ENCODE measurements at places on chromosomes 5 and 9.

- DNase-seq = no peak
Measured at GRCh38 chr5:121915765-121916164, 46.0 kb upstream of the SRFBP1 start.

DNA sequence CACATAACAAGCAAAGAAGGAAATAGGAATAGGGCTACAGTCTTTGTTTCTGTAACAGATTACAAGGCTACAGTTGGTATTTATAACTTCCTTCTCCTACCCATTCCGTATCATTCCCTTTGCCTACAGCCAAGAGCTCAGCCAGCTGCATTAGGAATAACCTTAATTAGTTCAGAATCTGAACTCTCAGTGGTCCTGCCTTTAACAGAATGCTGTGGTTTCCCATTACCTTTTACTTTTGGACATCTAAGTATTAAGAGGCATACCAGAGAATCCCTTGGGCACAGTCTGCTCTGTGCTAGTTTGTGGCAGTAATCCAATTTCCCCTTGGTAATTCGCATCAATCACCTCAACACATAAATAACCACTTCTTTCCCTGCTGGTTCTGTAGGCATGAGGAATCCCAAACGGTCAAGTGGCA, 44.2 kb downstream of the PKD2L2 start:
- no peak for DNase-seq

GRCh38 chr5:137566118-137566541, 67.0 kb upstream of the SPOCK1 start:
- no peak for DNase-seq

DNA sequence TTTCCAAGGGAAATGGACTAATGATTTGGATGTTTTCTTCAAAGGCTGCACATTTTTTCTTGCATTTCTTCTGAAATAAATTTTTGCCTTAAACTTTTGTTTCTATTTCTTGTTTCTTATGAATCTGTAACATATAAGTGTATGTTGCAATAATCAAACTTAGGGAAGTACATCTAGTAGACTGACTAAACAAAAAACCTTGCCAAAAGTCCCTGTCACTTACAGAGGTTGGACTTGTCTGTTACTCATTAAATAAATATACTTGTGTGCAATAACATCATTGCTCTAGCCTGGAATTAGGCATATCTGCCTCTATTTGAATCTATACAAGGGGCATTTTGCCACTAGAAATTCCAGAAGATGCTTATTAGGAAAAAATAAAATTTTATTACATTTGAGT, 56.6 kb downstream of the C6 start:
- DNase-seq = no peak

DNA sequence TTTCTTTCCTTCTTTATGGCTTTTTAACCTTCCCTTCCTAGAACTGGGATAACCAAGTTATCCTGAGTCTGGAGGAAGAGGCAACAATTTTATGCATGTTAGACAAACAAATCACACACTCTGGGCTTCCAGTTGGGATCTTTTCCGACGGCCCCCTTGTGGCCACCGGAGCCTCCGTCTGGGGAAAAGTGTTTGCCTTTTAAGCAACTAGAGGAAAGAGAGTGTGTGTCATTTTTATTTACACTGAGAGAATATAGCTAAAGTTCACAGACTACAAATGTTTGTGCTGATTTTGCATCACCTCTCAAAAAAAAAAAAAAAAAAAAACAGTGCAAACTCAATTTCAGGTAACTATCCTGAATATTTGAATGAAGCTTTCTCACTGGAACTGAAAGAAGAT, 126.2 kb downstream of the SEMA6A start:
- DNase-seq = no peak

GRCh38 chr5:144191998-144192397, 21.3 kb downstream of the KCTD16 start:
- no peak for DNase-seq

DNA sequence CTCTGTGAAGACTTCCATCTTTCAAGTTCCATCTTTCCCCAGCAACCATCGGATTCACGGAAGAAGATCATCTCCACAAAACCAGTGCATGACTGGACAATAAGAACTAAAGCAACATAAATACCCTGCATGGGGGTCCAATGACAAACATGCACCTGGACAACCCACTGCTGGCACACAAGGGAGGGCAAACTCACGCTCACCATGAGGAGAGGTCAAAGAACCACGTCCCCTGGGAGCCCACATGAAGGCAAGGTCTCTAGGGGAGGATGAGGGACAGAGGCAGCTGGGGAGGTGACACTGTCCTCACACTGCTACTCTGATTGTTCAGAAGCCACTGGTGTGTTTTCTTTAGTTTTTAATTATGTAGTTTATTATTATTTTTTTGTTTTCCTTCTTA, 190.8 kb downstream of the MED10 start:
- no peak for DNase-seq

DNA sequence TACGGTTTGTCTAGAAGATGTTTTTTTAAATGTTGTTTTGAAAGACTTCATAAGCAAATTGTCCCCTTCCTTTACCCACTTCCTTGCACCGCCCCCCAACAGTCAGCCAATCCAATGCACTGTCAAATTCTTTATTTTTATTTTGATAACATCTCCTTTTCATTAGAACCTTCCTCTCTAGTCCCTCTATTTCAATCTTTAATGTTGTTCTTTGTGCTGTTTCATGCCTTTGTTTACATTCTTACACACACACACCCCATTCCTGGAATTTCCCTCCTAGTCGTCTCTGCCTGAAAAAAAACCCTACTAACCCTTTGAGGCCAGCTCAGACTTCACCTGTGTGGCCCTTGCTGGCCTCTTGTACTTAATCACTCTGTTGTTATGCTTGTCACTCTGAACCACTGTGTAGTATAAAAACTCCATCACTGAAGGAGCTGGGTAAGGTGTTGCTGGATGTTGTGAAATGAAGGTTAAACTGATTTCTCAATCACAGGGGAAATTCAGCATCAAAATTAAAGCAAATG, 133.4 kb downstream of the UGCG start:
- no peak for DNase-seq

GRCh38 chr9:112921549-112921948, 30.9 kb upstream of the SLC46A2 start:
- DNase-seq = no peak

DNA sequence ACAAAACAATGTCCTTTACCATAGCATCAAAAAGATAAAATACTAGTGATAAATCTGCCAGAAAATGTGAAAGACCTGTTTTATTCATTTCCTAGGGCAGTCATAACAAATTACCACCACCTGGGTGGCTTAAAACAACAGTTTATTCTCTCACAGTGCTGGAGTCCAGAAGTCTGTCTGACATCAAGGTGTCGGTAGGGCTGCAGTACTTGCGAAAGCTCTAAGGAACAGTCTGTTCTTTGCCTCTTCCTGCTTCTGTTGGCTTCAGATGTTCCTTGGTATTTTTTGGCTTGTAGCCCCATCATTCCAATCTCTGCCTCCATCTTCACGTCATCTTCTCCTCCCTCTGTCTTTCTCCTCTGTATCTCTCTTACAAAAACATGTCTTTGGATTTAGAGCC, 51.0 kb downstream of the PTPDC1 start:
- DNase-seq = no peak

- DNase-seq = no peak
Measured at GRCh38 chr5:1761453-1761755, 38.2 kb downstream of the MRPL36 start.

DNA sequence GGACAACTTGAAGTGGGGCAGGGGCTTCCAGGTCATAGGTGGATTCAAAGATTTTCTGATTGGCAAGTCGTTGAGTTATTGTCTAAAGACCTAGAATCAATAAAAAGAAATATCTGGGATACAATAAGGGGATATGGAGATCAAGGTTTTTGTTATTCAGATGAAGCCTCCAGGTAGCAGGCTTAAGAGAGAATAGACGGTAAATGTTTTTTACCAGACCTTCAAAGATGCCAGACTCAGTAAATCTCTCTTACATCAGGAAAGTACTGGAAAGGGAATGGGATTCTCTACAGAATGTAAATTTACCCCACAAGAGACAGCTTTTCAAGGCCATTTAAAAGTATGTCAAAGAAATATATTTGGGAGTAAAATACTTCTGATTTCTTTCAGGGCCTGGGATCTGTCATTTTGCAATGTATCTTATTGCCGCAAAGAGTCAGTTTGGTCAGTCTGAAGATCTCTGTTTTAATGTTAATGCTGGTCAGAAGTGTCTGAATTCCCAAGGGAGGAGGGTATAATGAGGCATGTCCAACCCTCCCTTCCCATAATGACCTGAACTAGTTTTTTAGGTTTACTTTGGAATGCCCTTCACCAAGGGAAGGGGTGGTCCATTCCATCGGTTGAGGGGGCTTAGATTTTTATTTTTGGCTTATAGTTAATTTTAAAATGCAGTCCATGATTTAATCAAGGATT, 13.6 kb upstream of the LYSMD3 start:
- no peak for DNase-seq

DNA sequence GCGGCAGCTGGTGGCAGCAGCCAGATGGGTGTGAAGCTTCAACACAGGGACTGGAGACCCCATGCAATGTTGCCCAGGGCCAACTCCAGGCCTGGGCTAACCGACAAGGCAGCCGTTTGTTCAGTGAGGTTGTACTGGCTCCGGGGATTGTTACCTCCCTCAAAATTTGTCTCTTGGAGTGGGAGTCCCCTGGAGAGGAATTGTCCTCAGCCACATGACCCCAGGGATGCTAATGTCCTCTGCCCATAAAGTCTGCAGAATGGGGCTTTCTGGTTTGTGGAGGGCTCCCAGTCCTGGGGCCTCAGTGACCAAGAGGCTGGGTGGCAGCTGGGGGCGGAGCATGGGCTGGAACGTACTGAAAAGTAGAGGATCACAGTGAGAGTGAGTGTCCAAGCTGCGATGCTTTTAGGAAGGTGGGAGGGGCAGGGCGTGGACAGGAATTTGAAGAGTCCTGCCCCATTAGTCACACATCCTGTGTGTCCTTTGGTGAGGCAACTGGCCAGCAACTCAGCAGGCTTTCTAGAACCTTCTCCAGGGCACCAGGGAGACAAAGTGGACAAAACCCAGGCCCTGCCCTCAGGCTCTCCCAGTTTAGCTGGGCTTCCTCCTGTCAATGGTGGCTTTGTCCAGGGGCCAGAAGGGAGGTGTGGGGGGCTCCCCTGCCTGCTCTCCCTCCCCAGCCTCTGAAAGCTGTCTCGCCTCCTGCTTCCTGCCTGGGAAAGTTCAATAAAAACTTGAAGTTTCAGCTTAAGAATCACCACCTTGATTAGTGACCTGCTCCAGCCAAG, 114.0 kb downstream of the NSG2 start:
- DNase-seq = no peak

DNA sequence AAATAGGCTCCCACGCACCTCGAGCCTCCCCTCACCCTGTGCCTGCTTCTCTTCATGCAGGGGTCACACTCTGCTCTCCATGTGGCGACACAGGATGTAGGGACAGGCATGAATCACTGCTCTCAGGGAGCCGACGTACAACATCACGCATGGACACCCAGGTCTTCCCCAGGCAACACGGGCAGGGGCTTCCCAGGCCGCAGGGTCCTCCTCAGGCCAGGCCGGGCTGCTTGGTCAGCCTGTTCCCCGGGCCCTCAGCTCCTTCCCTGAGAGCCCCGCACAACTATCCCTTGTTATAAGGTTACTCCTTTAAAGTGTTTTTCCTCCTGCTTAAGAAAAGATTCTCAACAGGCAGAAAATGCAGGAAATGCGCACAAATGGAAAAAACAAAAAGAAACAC, 1.1 kb downstream of the SLC6A18 start:
- no peak for DNase-seq

GRCh38 chr9:125932746-125933455, 185.7 kb downstream of the PBX3 start:
- no peak for DNase-seq

- DNase-seq = no peak
Measured at GRCh38 chr9:95733741-95734666, 141.5 kb upstream of the ERCC6L2 start.

Data from stimulated activated CD8-positive, alpha-beta memory T cell treated with anti-CD3 and anti-CD28 coated beads, Interleukin-4, amount 100 ng/mL, for 4 hours (primary cell).